ENCODE measurements at places on chromosomes 1 and 21.

DNA sequence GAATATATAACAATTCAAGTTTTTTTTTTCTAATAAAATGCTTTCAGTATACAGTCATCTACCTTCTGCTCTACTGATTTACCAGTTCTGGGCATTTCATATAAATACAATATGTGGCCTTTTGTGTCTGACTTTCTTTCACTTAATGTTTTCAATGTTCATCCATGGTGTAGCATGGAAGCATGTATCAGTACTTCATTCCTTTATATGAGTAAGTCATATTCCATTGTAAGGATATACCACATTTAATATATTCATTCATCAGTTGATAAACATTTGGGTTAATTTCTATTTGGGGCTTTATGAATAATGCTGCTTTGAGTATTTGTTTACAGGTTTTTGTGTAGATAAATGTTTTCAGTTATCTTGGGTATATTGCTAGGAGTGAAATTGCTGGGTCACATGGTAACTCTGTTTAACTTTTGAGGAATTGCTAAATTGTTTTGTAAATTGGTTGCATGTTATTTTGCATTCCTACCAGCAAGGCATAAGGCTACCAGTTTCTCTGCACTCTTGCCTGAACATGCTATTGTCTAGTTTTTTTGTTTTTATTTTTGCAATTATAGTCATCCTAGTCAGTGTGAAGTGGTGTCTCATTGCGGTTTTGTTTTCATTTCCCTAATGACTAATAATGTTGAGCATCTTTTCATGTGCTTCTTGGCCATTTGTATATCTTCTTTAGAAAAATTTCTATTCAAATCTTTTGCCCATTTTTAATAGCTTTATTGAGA is 206.1 kb downstream of the TM2D1 start:
- DNase-seq = no peak

GRCh38 chr1:173554541-173555250 is 48.2 kb downstream of the SLC9C2 start:
- no peak for DNase-seq

- no peak for DNase-seq
Observed at GRCh38 chr1:64663668-64664067, 81.2 kb upstream of the RAVER2 start.

DNA sequence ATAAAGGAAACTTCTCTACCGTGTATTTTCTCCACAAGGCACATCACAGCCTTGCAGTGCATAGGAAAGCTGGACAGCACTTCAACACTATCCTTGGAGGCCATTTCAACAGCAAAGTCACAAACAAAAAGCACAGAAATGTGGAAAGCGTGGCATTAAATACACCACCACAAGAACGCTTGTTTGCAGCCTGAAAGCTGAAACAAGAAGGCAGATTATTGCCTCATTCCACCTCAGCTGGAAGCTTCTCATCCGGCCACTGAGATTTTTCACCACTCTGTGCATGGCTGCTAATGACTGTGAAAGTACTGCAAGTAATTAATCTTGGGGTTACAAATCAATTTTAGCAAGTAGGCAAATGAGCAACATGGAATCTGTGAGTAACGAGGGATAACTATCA is 50.9 kb upstream of the GALNT2 start:
- DNase-seq = no peak

GRCh38 chr1:91476533-91477217 is 24.0 kb upstream of the CDC7 start:
- no peak for DNase-seq

DNA sequence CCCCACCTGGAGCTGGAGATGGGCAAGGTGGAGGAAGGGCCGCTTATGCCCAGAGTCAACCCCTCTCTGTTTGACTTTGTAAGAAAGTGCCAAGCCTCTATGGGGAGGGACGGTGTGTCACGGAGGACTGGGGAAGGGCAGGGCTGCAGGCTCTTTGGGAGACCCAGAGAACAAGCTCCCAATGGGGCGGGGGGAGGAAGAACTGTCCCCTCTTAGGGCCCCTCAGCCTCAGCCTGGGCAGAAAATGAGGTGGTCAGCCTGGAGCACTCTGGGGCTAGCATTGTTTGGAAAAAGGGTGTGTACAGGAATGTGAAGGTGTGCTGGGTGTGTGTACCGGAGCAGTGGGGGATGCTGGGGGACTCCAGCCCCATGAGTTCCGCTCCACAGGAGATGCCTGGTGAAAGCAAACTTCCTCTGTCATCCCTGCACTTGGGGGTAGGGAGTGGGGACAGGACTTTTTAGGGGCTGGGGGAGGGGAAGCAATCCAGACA is 1.2 kb upstream of the INAVA start:
- no peak for DNase-seq

DNA sequence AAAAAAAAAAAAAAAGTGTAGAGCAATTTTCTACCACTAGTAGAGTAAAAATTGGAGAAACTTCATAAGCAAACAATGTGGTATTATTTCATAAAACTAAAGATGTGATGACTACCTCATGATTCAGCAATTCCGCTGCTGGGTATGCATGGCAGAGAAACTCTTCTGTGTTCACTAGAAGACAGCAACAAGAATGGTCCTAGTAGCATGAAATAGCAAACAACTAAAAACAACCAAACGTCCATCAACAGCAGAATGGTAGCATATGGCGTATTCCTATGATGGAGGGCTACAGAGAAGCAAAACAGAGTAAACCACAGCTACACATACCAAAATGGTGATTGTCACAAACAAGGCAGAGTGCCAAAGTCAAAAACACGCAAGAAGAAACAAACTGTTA is 18.9 kb downstream of the HTR1D start:
- no peak for DNase-seq

DNA sequence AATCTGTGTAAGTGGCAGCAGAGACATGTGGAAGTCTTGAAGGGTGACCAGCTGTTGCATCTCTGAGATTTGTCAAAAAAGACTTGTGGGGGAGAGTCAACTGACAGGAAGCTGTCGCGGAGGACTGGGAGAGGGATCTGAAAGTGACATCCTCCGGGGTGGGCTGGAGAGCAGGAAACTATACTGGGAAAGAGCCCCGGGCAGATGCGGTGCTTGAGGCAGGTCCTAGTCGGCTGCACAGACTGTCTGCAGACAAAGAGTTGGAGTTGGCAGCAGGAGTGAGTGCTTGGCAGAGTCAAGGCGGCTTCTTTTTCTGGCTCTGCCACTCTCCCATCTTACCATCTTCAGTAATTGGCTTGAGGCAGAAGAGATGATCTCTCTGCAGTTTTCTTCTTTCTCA is 294.0 kb upstream of the C1orf87 start:
- DNase-seq = no peak

GRCh38 chr1:151005729-151006319 is 878 bp downstream of the MINDY1 start:
- no peak for DNase-seq

All from stimulated activated CD4-positive, alpha-beta T cell treated with anti-CD3 and anti-CD28 coated beads, Interleukin-4, amount 100 ng/mL, for 24 hours (primary cell).